ENCODE measurements at places on chromosomes 13 and 19.

GRCh38 chr19:27858981-27859581 lies 1353.9 kb downstream of the UQCRFS1 start:
- no peak overlapping the region for H3K4me3 ChIP-seq
- H3K27ac ChIP-seq = no peak overlapping the region
- no peaks in the 10 kb centered on the region for H3K36me3 ChIP-seq
- H3K4me1 ChIP-seq = no peaks in the 10 kb centered on the region
- H3K27me3 ChIP-seq = no peaks in the 10 kb centered on the region
- DNase-seq = no peak

DNA sequence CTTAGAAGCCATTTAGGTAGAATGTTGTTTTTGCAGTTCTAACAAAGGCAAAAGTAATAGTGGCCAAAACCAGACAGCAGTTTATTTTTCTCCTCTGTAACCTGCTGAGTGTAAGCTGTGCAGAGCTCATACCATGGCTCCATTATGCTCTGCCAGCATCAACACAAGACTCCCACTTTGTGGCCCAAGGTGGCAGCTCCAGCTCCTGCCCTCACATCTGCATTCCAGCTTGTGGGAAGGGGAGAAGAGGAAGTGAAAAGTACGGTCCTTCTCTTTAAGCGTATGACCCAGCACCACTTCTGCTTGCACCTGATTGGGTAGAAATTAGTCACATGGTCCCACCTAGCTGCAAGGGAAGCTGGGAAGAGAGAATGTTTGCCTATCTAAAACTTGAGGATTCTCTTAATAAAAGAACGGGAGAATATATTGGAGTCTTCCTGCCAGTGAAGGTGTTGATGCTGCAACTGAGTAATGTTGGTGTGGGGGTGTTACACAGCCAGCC lies 19.2 kb downstream of the ADGRE1 start:
- DNase-seq = no peak
- H3K4me1 ChIP-seq = no peaks in the 10 kb centered on the region

DNA sequence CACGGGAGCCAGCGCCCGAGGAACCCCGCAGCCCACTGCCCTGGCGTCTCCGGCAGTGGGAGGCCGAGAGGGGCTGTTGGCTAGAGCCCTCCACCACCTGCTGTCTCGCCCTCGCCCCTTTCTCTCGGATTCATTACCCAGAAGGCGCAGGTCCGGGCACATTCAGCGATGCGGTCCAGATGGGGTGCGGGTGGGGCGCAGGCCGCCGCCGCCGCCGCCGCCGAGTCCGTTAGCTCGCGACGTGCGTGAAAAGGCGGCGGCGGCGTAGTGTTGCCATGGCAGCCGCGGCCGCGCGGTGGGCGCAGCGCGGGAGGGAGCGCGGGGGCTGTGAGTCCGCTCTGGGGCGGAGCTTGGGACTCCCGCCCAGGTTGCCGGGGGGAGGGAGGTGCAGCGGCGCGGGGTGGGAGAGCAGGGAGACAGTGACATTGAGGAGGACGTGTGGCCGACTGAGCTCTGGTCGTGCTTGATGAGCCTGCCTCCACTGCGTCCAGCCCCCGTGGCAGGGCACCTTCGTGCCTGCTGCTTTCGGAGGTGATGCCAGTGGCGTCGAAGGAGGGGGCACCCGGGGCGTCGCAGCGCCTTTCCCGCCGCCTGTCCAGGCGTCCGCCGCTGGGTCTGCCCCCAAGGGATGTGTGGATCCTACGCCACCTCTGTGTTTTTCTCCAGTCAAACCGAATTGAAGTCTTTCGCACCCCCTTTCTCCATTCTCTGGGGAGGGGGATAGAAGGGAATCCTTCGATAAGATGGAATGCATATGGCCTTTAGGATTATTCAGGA lies at the start of gene KATNAL1:
Gene KATNAL1 (minus strand): TSS at position 358 of the 777 bp plus-strand sequence. CDS start 23,774 bp downstream, outside the sequence.
- no peaks in the 10 kb centered on the region for H3K36me3 ChIP-seq
- H3K4me1 ChIP-seq = peaks cover 46% of the 10 kb centered on the region
- H3K27me3 ChIP-seq = no peaks in the 10 kb centered on the region
- DNase-seq = peak; percentile 8
- peak within 1 kb of the TSS; percentile 91 for H3K27ac ChIP-seq

GRCh38 chr13:24574847-24575246 lies 62.3 kb upstream of the PARP4 start:
- H3K4me3 ChIP-seq = no peak overlapping the region
- H3K4me1 ChIP-seq = no peaks in the 10 kb centered on the region
- no peak for DNase-seq
- no peaks in the 10 kb centered on the region for H3K27me3 ChIP-seq
- no peaks in the 10 kb centered on the region for H3K36me3 ChIP-seq
- H3K27ac ChIP-seq = no peak overlapping the region

DNA sequence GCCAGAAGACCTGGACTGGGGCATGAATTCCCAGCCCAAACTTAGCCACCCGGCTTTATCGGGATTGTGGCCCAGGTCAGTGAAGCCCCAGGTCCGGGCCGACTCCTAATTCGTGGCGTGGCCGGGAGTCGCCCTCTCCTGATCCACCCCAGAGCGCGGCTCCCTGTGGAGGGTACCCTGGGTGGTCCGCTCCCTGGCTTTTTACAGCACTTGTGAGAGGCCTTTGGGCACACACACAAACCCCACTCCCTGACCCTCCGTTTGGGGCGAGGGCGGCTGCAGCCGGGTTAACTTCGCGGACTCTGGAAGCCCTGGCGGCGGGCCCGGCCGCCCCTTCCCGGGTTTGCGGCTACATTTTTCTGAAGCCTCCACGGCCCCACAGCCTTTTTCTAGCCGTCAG lies 56.4 kb downstream of the ZNF568 start:
- no peaks in the 10 kb centered on the region for H3K36me3 ChIP-seq
- peaks cover 4% of the 10 kb centered on the region for H3K4me1 ChIP-seq
- H3K27ac ChIP-seq = peak overlapping the region; percentile 64
- H3K4me3 ChIP-seq = peak overlapping the region; percentile 88
- no peak for DNase-seq

Measured in thoracic aorta (tissue), 2 donors.